ENCODE measurements at places on chromosomes 11 and 22.

- no peak for DNase-seq
Observed at GRCh38 chr11:133951327-133952198, 5.2 kb downstream of the IGSF9B start.

DNA sequence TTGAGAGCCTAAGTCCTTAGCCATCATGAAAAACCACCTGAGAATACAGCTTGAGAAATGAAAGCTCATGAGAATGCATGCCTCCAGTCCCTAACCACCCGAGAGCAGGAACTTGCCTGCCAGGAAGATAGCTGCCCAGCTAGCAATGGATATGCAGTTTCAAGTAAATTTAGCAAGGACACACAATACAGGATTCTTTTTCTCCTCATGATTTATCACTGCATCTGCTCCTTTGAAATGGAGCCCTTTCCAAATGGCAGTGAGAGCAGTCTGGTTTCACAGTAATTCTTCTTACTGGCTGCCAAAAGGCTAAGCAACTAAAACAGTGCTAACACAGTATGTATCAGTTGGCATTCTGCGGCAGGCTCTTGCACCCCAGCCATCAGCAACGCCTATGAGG lies 109.9 kb downstream of the MICAL3 start:
- no peak for DNase-seq

- DNase-seq = no peak
Observed at GRCh38 chr11:96481204-96481603, 91.4 kb downstream of the JRKL start.

- peak; percentile 89 for DNase-seq
Observed at GRCh38 chr22:22877523-22878210, 9.9 kb upstream of the IGLL5 start.

DNA sequence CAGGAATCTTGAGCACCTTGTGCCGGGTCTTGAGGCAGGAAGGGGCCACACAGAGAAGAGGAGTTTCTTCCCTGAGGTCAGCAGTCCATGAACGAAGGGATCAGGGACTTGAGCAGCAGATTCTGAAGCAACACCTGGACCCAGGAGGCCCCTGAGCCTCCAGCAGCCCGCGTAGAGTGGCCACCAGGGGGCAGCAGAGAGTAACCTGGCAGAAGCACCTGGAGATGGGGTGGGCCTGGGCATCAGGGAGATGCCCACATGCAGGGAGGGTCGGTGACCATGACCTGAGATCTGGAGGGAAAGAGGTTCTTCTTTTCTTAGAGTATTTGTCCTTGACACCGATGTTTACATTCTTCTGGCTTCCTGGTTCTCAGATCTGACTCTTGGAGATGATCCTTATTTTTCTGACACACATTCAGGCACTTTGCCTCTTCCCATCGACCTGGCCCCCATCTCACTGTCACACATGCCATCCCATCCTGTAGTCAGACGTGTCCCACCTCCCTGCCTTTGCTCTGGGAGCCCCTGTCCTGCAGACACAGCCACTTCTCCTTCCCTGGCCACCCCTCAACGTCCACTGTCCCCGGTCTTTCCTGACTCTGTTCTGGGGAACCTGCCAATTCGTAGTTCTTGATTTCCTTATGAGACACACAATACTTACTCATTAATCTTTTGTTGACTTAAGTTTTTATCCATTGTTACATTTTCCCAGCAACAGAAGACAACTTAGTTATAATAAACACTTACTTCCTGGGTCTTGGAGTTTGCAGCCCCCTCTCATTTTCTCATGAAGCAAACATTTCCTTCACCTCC lies 66.5 kb downstream of the GGTLC2 start:
- peak; percentile 86 for DNase-seq

Measured in Karpas-422 (cell line).